Amygdala (tissue), 56 donors: ENCODE measurements at places on chromosomes 7 and 10.

- no peak for DNase-seq
These were observed at the start of gene C10orf90 for GRCh38 chr10:126670056-126670894. C10orf90 (minus strand) TSS chr10:126670693; CDS start chr10:126670480, 213 bp downstream.

DNA sequence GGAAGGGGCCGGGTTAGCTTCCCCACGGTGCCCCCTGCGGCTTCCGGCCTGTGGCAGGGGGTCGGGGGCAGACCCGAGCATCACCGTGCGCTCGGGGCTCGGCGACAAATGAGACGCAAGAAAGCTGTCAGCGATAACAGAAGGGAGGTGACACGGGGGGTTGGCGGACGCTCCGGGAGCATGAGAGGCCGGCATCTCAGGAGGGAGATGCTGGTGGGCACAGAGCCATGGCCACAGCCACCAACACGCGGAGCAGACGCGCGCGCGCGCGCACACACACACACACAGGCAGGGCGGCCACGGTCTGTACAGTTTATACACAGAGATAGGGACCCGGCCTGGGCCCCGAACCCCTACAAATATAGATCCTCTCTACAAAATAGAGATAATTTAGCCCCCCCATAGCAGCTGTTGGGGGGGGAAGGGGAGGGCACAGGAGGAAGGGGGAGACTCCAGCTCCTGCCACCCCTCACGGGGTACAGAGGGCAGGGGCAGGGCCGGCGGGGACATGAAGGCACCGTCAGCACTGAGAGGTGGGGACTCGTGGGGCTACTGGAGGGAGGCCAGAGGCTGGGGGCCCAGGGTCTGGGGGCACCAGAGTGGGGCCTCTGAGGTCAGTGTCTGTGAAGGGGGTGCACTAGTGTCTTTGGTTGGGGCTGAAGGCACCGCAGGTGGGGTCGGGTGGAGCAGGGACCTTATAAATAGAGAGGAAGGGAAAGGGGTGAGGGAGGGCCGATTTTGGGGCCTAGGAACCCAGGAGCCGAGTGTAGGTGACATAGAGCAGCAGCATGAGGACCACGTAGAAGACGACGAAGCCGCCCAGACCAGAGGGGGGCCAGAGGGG lies 884 bp upstream of the SAP25 start:
- no peak for DNase-seq

- no peak for DNase-seq
These were observed 66.6 kb downstream of the MAGI2 start for GRCh38 chr7:79386688-79387422.

GRCh38 chr7:150323682-150324372 lies 482 bp upstream of the ACTR3C start:
- DNase-seq: no peak

DNA sequence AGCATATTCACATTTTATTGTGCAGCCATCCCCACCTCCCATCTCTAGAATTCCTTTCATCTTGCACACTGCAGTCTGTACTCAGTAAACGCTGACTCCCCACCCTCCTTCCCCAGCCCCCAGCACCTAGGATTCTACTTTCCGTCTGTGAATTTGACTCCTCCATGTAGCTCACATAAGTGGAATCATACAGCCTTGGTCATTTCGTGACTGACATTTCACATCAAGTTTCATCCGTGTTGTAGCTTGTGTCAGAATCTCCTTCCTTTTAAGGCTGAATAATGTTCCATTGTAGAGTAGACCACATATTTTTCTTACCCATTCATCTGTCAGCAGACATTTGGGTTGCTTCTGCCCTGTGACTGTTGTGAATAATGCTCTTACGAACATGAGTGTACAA lies 26.2 kb upstream of the TCERG1L start:
- DNase-seq: no peak

DNA sequence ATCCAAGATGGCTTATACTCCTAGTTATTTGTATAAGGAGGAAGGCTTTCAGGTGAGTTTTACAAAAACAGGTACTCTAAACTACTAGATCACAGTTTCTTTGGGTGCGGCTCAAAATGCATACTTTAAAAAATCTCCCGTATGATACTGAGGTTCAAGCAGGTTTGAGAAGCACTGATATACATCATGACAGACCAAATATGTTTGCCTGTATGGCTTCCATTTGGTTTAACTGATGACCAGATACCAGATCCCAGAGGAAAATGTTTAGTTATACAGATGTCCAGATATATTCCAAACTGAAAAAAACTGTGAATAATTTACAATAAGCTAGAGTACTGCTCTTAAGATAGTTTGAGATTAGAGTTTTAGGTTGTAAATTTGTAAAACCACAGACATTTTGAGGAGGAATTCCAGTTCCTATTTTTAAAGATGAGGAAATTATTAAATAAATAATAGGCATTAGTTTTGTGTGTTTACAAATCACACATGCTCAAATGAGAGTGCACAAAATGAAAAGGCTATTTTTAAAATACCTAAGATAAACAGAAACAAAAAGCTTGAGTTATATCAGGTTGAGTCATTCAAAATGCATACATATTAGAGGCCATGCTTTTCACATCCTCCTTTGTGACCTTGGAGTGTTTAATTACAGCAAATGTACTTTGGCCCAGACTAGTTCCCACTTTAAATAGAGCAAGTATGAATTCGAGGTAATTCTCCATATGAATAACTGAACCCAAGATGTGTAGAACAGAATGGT lies 60.5 kb downstream of the SEMA3C start:
- DNase-seq: no peak

- no peak for DNase-seq
These were observed 84.2 kb upstream of the IKZF1 start for GRCh38 chr7:50220273-50220672.

DNA sequence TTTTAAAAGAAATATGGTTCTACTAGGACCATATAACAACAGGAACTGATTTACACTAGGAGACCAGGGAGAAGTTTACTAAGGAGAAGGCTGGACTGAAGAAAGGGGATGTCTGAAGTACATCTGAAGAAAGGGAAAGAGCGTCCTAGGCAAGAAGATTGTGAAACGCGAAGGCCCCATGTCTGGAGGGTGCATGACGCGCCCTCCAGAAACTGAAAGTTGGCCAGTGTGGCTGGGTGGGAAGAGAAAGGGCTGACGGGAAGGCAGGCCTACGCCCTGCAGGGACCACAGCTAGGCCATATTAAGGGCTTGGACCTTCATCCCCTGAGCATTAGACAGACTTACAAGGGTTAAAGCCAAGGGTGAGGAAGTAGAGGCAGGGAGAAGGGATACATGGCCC lies 158.0 kb downstream of the TRIL start:
- no peak for DNase-seq

DNA sequence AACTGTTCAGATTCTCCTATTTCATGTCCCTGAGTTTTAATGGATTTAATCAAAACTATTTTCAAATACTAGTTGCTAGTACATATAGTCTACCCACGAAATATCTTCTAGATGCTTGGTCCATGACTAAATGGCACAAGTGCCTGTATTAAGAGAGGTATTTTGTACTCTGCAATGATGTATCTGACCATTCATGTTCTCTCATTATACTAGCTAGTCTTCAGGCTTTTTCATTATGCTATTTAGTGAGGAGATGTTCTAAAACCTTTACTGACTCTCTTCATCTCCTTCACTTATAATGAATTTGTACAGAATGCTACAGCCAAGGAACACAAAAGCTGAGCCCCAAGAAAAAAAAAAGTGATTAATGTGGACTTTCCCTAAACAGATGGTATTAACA lies 222.5 kb downstream of the AHR start:
- DNase-seq: no peak

- DNase-seq: no peak
These were observed 124.6 kb upstream of the ZNF479 start for GRCh38 chr7:57256637-57257375.

- no peak for DNase-seq
These were observed 492 bp downstream of the COG5 start for GRCh38 chr7:107563081-107563774.

DNA sequence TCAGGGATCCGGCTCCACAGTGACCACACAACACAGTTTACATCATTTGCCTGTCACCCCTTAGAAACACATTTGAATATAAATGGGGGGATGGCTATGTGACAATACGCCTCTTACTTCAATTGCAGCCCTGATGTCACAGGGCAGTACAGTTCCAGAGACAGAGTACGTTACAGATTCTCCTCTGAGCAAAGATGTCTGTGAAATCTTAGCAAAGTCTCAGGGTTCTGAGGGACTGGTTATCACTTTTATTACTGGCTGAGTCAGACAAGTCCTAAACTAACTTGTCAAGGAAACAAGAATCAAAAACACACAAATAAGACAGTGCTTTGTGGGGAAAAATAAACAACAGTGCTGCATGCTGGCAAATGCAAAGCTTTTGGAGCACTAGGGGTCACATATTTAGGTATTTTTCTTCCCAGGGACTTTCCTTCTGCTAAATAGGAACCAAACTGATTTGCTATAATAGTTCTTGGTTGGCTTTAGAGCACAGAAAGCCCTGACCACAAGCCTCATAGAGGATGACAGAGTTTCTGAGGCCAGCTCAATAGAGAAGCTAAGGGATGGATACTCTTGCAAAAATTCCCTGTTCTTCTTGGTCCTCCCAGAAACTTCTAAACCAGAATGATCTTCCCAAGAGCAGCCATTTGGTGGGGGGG lies 501.6 kb downstream of the GRID1 start:
- DNase-seq: no peak

- DNase-seq: no peak
These were observed 32.7 kb upstream of the RASGEF1A start for GRCh38 chr10:43299579-43299978.
